ENCODE measurements at places on chromosomes 1 and 21.

DNA sequence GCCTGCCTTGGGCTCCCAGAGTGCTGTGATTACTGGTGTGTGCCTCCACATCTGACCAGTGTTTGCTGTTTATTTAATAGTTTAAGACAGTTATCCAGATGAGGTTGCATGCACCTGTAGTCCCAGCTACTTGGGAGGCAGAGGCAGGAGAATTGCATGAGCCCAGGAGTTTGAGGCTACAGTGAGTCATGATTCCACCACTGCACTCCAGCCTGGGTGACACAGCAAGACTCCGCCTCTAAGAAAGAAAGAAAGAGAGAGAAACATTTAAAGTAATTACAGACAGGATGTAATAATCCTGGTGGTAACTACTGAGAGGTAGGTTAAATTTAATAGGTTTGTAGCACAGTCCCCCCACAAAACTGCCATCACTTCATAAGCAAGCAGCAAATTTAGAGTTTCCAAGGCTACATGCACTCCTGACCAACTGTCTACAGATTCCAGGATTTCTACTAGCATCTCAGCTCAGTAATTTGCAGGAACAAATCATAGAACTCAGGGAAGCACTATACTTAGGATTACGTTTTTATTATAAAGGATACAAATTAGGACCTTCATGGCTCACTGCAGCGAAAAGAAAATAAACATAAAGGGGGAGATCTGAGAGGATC is 89.6 kb downstream of the PKN2 start:
- no peak for DNase-seq

DNA sequence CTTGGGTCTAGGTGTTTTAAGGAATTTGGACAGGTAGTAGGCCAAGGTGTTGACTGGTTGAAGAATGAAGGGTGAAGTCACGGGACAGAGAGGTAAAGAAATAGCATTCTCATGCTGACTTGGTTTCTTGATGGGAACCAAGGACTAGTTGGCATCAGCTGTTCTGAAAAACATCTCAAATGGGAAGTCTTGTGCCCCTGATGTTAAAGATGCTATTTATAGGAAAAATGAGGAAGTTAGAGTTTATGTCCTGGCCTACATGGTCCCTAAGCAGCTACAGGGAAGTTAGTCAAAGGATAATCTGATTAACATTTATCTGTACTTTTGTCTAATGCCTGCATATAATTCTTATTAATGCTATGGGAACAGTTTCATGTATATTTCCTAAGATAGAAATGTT is 262.4 kb downstream of the HHIPL2 start:
- no peak for DNase-seq

DNA sequence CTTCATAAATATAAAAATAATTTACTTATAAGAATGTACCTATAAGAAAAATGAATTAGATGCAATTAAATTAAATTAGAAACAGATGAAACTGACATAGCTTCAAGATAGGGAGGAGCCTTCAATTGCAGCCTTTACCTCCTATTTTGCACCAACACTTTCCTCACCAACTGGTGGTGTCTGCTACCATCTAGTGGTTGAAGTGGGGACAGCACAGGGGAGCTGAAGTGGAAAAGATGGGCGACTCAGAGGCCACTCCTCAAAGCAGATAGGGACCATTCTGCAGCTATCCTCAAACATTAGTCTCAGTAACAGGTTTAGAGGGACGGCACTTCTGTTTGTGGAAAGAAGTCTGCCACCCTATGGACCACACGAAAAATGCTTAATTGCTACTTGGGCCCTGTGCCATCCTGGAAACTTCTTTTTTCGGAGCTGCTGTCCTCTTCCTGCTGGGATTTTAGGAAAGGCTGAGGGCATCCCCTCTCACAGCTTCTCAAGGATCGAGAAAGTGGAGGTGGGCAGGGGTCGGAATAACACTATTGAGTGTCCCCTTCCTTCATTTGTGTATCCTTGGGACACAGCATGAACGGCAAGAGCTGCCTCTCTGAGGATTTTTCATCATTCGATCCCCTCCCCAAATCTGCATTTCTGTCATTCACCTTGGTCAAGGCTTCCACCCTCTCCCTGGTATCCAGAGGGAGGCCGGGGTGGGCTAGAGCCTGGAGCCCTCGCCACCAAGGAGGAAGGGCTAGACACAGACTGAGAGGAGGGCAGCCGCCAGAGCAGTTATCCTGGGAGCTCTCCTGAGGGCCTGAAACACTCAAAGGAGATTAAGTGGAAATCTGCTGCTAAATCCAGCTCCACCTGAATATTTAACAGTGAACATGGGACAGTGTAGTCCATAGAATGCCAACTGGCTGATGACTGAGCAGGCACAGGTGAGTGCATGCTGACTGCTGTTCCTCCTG is 9.6 kb downstream of the PROK1 start:
- DNase-seq = peak; percentile 59

- DNase-seq = no peak
Measured at GRCh38 chr1:156750711-156751450, 594 bp downstream of the HDGF start.
